H54 (cell line): ENCODE measurements at places on chromosomes 2 and 18.

GRCh38 chr2:240433973-240434727, 1.3 kb upstream of the GPC1 start:
- DNase-seq = peak; percentile 99

GRCh38 chr2:51329512-51329911, 297.6 kb upstream of the NRXN1 start:
- DNase-seq = no peak

- DNase-seq = no peak
These were observed 27.2 kb downstream of the CD28 start for GRCh38 chr2:203733684-203734083.

DNA sequence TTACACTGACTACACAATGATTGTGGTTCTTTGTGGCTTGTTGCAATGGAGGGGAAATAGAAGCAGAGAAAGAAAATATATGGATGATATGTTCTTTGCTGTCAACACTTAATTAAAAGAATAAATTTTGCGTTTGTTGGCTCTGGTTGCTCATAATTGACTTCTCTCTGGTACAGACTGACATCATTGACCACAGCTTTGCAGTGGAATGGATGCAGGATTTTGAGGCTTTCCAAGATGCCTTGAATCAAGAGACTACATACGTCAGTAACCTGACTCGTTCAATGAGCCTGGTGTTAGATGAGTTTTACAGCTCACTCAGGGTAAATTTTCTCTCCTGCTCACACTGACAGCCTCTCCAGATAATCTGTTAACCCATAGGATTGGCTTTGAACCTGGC, 9.9 kb downstream of the GPN1 start:
- no peak for DNase-seq

- DNase-seq = no peak
These were observed 204.3 kb downstream of the HDAC4 start for GRCh38 chr2:239196474-239197021.

GRCh38 chr2:200329384-200329783, 22.9 kb downstream of the SPATS2L start:
- no peak for DNase-seq

DNA sequence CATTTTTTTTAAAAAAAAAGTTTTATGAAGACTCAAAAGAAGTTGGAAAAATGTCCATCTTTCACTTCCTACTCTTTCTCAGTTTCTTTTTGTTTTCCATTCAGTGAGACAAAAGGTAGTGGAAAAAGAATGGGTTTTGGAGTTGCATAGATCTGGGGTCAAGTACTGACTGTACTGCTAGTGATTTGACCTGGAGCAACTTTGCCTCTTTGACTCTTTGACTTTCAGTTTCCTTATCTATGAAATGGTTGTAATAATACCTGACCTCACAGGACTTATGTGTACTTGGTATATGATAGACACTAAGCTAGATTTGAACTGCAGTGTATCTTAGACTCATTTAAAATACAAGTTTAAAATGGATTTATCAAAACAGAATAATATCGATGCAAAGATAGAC, 3.5 kb upstream of the KCNE4 start:
- DNase-seq = no peak

DNA sequence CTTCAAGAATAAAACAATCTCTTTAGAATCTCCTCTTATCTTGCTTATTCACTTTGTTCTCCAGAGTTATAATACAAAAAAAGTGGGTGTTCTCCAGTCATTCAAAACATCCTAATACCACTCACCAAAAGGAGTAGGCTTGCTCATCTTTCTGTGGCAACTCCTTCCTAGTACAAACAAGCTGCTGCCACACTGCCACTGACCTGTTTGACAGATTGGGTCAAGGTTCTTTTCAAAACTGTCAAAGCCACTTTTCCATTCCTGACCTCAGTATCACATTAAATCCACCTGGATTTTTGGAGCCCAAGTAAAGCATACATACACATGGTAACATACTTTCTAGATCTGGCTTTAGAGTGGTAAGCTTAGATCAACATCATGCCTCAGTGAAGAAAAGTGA, 59.8 kb downstream of the SLC25A12 start:
- DNase-seq = no peak

- DNase-seq = no peak
These were observed 13.0 kb upstream of the SESTD1 start for GRCh38 chr2:179277429-179278196.

- DNase-seq = no peak
These were observed 38.2 kb downstream of the ZNF516 start for GRCh38 chr18:76456823-76457222.

- DNase-seq = no peak
These were observed 49.8 kb downstream of the PLEK start for GRCh38 chr2:68414876-68415275.

DNA sequence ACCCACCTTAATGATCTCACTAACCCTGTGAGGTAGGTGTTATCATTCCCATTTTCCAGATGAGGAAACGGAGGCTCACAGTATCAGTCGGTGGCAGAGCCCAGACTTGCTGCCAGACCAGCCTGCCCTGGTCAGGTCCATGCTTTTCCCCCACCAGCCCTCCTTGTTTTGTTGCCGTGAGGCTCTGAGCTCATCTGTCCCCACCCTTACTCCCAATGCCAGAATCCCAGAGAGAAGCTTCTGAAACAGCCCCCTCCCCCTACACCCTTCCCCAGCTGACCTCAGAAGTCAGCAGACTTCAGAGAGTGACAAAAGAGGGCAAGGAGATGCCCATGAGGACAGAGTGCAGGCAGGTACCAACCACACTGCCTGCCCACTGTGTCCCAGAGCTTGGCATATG, 20.8 kb upstream of the TNS1 start:
- no peak for DNase-seq

- DNase-seq = no peak
These were observed 41.8 kb downstream of the PSMA8 start for GRCh38 chr18:26175481-26175880.

- DNase-seq = peak; percentile 2
These were observed 90.3 kb upstream of the RAB27B start for GRCh38 chr18:54737986-54738385.
